ENCODE measurements at places on chromosomes 1 and 21.

DNA sequence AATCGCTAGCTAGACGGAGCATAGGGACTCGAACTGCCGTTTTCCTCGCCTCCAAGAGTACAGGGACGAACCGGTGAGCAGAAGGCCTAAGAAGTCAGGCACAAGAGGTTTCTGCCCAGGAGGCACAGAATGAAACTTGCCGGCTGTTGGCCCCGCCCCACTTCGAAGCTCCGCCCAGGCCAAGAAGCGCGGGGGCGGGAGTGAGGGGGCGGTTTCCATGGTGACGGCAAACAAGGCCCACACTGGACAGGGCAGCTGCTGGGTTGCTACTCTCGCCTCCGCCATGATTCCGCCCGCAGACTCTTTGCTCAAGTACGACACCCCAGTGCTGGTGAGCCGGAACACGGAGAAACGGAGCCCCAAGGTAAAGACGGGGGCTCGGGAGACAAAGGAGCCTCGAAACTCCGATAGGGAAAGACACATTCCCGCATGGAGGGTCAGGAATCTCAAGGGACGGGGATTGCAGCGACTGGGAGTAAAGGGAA lies at the start of gene DNALI1:
Gene DNALI1, plus strand, starts transcription at position 229 of the 485 bp plus-strand sequence. Its CDS starts 55 bp downstream, at position 284.
- DNase-seq, result peak; percentile 81

GRCh38 chr21:23394458-23394857 lies 2212.8 kb downstream of the MRPL39 start:
- DNase-seq, result no peak

DNA sequence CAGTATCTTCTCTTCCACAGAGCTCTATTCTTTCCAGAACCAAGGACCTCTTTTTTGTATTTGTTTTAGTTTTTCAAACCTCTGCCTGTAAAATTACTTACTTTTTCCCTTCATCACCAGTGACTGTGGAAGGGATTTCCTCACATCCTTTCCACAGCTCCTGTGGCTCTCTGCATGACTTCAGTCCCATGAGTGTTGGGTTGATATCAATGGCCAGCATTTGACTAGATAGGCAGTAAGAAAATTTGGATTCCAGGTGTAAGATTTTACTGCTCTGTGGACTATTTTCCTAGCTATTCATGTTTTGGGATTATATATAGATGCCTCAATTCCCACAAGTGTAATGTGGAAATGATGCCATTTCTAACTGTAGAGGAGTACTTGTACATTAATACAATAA lies 171.5 kb upstream of the PTBP2 start:
- DNase-seq, result no peak

DNA sequence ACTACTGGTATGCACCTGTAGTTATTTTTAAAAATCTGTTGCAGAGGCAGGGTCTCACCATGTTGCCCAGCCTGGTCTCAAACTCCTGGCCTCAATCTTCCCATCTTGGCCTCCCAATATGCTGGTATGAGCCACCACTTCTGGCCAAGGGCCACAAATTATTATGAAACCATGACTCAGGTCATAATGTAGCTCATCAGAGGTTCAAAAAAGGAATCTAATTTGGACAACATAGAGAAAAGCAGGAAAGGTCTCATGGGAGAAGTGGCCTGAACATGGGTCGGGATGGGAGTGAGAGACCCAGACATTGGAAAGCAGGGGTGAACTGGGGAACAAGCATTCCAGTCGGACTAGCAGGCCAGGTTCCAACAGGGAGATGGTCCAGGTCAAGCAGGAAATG lies 45.2 kb upstream of the C1orf198 start:
- no peak for DNase-seq

- no peak for DNase-seq
Measured at GRCh38 chr1:231628207-231628876, 1.8 kb downstream of the DISC1 start.

GRCh38 chr1:33519240-33519884 lies 46.9 kb downstream of the ZSCAN20 start:
- no peak for DNase-seq

- no peak for DNase-seq
Measured at GRCh38 chr1:147641695-147642592, 28.4 kb downstream of the ACP6 start.

DNA sequence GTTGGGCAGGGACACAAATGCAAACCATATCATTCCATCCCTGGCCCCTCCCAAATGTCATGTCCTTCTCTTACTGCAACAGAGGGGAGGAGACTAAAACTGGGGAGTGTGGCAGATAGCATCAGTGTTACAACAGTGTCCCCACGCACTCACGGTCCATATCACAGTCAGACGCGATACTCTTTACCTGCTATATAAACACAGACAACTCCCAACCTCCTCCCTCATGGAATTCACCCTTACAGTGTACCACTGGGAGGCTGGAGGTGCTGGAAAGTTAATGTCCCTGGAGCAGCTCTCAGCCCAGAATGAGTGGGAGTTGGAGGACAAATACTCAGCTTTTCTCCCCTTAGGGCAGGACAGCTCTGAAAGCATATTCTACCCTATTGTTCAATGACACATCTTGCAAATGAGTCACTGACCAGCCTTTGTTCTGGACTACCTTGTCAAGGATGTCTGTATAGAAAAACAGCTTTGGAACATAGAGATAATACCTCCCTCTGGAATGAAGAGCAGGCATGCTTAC lies 445.9 kb downstream of the SETD4 start:
- DNase-seq, result no peak

DNA sequence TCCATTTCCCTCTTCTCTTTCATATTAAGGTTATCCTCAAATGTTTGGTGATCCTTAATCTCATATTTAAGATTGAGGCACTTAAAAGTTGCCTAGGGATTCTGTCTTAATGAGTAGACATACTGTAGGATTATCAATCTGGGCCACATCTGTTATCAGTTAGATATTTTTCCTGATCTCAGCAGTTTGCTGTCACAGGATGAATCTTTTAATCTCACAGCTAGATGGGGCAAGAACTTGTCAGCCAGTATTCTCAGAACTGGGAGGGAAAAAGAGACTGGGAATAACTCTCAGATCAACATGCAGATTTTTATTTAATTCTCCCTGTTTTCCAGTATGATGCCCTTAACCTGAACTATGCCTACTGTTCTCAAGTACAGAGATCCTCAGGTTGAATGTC lies 14.0 kb downstream of the ZNF644 start:
- no peak for DNase-seq

- no peak for DNase-seq
Measured at GRCh38 chr1:147712605-147713004, 42.3 kb upstream of the ACP6 start.

DNA sequence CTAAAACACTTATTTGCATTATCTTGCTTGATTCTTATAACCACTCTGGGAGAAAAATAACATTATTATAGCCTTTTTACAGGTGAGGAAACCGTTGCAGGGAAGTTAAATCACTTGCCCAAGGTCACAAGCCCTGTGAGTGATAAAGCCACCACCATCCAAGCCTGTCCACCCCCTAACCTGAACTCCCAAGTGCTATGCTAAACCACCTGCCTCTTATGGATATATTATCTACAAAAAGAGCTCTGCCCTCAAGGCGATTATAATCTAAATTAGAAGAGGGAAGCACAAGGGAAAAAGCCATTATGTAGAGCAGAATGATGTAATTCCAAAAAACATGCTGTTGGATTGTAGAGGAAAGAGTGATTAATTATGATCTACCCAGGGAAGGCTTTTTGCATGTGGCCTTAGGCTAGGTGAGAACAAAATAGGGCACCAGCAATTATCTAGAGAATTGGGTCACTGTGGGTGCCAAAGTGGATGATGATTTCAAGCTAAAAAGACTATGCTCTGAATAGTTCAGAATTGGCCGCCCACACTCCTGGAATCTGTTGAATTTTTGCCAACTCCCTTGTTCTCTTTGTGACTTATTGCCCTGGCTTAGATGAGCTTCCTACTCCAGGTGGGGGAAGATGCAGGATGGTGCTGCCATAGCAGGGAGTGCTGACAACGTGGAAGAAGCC lies 205.3 kb downstream of the FGGY start:
- no peak for DNase-seq

GRCh38 chr1:205458777-205459566 lies 3.1 kb upstream of the BLACAT1 start:
- DNase-seq, result no peak

GRCh38 chr1:1826356-1827088 lies 48.3 kb upstream of the NADK start:
- no peak for DNase-seq

- DNase-seq, result no peak
Measured at GRCh38 chr1:8170059-8170835, 144.1 kb upstream of the ERRFI1 start.

DNA sequence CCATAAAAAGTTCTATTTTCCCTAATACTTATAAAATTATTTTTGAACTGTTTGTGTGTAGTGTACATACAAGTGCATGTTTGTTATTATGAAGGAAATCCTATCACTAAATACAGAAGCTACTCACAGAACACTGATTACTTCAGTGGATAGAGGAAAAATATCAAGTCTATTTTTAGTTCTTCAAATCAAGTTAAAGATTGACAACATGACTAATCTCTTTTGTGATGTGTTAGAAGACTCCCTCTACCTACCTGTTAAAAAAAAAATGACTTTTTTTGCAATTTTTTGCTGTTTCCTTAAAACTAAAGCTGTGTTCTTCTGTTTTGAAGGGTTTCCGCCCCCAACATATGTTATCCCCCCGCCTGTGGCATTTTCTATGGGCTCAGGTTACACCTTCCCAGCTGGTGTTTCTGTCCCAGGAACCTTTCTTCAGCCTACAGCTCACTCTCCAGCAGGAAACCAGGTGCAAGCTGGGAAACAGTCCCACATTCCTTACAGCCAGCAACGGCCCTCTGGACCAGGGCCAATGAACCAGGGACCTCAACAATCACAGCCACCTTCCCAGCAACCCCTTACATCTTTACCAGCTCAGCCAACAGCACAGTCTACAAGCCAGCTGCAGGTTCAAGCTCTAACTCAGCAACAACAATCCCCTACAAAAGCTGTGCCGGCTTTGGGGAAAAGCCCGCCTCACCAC lies 45.5 kb downstream of the NCF2 start:
- no peak for DNase-seq

- DNase-seq, result no peak
Measured at GRCh38 chr1:161197560-161198193, 1.2 kb downstream of the ADAMTS4 start.

- DNase-seq, result no peak
Measured at GRCh38 chr1:167839009-167839408, 74.9 kb downstream of the ADCY10 start.

DNA sequence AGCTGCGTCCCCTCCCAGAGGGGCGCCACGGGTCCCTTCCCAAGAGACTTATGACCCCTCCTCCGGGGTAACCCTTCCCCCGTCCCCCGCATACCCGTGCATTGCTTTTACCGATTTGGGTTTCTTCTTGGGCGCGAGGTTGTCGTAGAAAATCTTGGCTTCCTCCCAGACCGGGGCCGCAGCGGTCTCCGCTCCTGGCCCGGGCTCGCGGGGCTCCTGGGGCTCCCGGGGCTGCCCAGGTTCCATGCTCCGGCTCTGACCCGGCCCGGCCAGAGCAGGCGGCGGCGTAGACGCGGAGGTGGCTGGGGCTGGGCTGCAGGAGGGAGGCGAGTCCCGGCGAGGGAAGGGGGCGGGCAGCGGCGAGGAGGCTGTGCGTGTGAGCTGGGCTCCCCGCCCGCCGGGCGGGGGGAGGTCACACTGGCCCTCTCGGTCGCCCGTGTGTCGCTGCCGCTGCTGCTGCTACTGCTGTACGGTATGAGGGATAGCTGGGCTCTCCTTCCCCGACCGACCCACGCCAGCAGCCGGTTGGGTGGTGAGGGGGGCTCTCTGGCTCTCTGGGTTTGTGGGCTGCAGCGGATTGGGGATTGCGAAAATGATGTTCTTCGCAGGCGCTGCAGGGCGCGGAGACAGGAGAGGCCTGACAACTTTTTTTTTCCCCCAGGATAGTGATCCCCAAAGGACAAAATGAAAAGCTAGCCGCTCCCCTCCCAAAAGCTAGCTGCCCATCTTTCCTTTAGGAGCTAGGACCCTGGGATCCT lies at the start of gene NT5C1A:
Gene NT5C1A, minus strand, starts transcription at position 315 of the 758 bp plus-strand sequence. Its CDS starts 69 bp downstream, at position 246.
- no peak for DNase-seq

GRCh38 chr1:68725001-68725752 lies 228.3 kb upstream of the DEPDC1 start:
- no peak for DNase-seq

DNA sequence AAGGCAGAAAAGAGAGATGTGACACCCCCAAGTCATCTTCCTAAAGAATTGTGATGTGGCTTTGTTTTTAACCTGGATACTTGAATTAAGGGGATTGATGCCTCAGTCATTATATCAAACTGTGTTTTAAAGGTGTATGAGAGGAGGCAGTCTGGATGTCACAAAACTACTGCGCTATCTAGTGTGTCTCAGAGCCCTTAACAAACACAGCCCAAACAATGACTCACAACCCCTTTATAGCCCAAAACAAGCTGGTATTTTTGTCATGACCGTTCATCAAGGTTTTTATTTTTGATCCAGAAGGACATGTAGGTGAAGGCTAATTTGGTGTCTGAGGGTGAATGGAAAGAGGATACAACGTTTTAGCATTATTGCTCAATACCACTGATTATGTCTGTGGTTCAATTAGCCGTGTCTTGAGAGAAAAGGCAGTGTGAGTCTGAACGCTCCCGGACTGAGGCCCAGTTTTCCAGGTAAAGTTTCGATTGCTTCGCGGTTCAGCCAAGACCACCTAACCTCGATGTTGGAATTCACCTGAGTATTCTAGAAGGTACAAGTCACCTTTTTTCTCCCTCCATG lies 71.6 kb downstream of the SGIP1 start:
- DNase-seq, result no peak

DNA sequence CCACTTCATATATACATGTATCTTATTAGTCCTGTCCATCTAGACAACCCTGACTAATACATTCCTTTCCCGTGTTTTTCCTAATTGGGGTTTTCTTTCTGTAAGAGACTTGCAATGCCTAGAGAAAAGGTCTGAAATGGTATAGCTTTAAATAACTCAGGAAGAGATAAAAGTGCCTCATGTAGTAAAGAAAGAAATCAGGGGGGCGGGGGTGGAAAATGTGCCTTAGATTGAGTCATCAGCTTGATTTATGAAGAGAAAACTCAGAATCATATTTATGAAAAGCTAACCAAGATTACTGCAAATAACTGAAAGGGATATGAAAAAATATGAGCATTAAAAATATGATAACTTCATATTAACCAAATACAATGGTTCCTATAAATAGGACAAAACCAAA lies 345.8 kb upstream of the CHRM3 start:
- DNase-seq, result no peak

DNA sequence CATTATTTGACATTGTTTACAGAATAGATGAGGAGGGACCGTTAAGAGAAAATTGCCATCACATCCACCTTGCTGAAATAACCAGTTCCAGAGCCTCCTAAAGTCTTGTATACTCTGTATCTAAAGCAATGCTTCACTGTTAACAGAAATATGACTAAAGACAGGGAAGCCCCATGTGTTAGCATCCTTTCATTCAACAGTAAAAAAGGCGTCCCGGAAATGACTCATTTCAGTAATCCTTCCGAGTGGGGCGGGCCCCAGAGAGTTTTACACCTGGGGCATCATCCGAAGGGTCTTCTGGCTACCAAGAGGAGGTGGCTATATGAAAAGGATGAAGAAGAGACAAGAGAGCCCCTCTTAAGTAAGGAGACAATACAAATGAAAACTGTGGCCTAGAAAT lies 227.2 kb downstream of the SLC45A1 start:
- no peak for DNase-seq
